ENCODE measurements at places on chromosomes 2 and 18. TPM values are rescaled to one million over a fixed set of nuclear protein-coding genes. Genes with fewer than 3 reads are reported as not detected.

The RDH14 gene
- total RNA-seq = 29.7 TPM

The GKN2 gene
- not detected for total RNA-seq

The NEU2 gene
- not detected for total RNA-seq

The RGPD6 gene
- total RNA-seq = 1.5 TPM

The CFAP65 gene
- not detected for total RNA-seq

The NGEF gene
- 0.04 TPM for total RNA-seq

The HOXD12 gene
- not detected for total RNA-seq

The HOXD11 gene
- total RNA-seq = not detected

The LBX2 gene
- total RNA-seq = 1.2 TPM

The RGPD5 gene
- total RNA-seq = 8.5 TPM

The BMP10 gene
- not detected for total RNA-seq

The ID2 gene
- total RNA-seq = 0.86 TPM

The GPC1 gene
- total RNA-seq = 162 TPM

The CNTNAP5 gene
- total RNA-seq = not detected
